ENCODE measurements at places on chromosomes 12 and 14. TPM values are rescaled to one million over a fixed set of nuclear protein-coding genes. Genes with fewer than 3 reads are reported as not detected.

DNA sequence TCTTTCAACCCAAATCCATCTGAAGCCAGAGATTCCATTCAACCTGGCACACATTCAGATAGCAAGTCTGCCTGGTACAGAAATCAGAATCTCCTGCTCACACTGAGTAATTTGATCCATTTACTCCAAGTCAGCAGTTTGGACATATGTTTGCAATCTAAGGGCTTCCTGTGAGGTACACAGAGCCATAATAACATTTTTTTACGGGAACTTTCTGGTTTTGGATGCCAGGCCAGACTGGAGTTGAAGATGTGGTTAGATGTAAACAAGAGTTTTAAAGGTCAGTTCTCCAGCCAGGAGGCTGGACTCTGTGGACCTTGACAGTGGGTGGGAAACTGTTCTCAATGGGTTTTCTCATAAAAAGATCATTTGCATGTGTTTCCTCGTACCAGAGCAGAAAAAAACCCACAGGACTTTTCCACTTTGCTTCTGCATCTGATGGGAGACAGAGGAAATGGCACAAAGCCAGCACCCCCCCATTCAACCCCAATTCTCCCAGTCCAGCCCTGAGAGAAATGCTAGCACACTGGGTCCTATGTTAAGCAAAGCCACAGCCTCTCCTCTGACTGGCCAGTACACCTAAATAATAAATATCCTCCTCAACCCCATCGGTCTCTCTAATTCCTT lies 17.7 kb upstream of the TSPAN11 start:
- no peak for DNase-seq

The TAC3 gene
- 0.66 TPM for total RNA-seq

The DNAI7 gene
- total RNA-seq, result 0.36 TPM

- DNase-seq, result no peak
Measured at GRCh38 chr12:111412830-111413441, 7.2 kb downstream of the SH2B3 start.

Data from sigmoid colon (tissue), 7 donors.